MM.1S (cell line): ENCODE measurements at places on chromosomes 7 and 10.

DNA sequence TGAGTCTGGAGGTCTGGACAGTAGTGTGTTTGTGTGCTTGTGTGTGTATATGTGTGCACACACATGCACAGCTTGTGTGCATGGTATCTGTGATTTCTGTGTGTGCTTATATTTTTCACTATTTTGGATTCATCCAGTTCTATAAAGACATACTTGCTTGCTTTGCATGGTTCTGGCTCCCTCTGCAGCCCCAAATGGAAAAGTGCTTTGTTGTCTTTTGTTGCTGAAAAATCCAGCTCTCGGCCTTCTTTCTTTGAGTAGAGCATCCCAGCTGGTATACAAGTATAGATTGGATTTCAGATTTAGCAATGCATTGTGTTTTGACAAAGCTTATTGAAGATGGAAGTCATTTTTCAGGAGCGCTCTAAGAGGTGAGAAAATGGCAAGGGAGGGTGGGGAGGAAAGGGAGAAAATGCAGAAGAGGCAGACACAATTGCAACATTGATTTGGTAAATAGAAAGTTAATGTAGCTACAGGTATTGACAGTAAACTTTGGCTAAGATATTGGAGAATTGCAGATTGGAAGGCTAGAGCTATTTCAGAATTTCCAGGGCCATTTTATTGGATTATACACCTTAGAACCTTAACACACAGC, 333.9 kb downstream of the AUTS2 start:
- H3K27me3 ChIP-seq, result no peaks in the 10 kb centered on the region
- no peak for DNase-seq
- no peak overlapping the region for H3K27ac ChIP-seq
- H3K4me1 ChIP-seq, result no peaks in the 10 kb centered on the region
- H3K36me3 ChIP-seq, result no peaks in the 10 kb centered on the region
- H3K4me3 ChIP-seq, result no peak overlapping the region

DNA sequence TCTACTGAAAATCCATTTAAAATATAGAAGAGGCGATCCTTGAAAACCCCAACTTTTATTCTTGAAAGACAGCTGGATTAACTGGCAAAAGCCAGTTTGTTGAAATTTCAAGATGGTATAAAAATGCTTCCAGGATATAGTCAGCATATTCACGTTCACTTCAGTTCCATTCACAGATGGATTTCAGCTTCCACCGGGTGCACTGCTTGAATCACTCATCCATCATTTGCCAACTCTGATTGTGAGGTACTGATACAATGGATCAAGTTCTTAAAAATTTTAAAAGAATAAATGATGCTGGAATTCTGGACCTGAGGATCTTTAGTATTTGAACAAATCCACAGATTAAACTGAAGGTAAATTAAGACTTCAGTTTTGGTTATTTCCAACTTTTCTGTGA, 2.4 kb downstream of the PURB start:
- H3K36me3 ChIP-seq, result 0 out of 2 replicates have a peak, but pooled peaks cover 9% of the 10 kb centered on the region
- H3K27ac ChIP-seq, result no peak overlapping the region
- no peak overlapping the region for H3K4me3 ChIP-seq
- H3K27me3 ChIP-seq, result no peaks in the 10 kb centered on the region

GRCh38 chr10:104640339-104641186, 527 bp upstream of the SORCS3 start:
- peak overlapping the region; percentile 40 for H3K4me3 ChIP-seq
- DNase-seq, result no peak
- H3K4me1 ChIP-seq, result no peaks in the 10 kb centered on the region
- H3K27ac ChIP-seq, result no peak overlapping the region

DNA sequence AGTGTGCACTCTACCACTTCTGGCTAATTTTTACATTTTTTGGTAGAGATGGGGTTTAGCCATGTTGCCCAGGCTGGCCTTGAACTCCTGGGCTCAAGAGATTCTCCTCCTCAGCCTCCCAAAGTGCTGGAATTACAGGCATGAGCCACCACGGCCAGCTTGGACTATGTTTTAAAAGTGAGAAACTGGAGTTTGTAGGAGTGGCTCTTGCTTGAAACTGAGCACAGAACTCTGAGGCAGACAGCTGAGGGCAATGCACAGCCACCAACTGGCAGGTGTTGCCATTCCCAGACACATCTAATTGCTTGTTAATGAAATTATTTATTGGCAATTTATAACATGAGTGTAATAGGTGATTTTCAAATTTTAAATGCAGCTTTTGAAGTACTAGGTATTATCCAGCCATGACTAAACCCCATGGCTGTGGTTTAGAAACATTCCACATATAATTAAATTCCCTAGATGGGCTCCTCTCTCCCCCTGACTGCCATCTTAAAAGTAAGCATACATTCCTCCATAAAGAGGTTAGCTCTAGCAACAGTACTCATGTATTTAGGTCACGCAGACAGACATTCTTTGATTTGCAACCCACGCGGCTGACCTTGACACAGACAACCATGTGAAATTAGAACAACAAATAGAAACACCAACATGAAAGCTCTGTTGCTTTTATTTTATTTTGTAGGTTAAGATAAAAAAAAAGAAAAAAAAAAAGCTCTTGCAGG, 19.8 kb downstream of the PANK1 start:
- no peaks in the 10 kb centered on the region for H3K4me1 ChIP-seq
- no peak overlapping the region for H3K27ac ChIP-seq
- H3K36me3 ChIP-seq, result no peaks in the 10 kb centered on the region
- DNase-seq, result no peak
- H3K27me3 ChIP-seq, result no peaks in the 10 kb centered on the region

- H3K36me3 ChIP-seq, result no peaks in the 10 kb centered on the region
- peak overlapping the region; percentile 5; the same call in 1 of the 2 replicates for H3K4me3 ChIP-seq
- H3K27me3 ChIP-seq, result no peaks in the 10 kb centered on the region
- H3K4me1 ChIP-seq, result peaks cover 16% of the 10 kb centered on the region
Measured at GRCh38 chr10:30911303-30911863, 120.3 kb downstream of the ZNF438 start.

DNA sequence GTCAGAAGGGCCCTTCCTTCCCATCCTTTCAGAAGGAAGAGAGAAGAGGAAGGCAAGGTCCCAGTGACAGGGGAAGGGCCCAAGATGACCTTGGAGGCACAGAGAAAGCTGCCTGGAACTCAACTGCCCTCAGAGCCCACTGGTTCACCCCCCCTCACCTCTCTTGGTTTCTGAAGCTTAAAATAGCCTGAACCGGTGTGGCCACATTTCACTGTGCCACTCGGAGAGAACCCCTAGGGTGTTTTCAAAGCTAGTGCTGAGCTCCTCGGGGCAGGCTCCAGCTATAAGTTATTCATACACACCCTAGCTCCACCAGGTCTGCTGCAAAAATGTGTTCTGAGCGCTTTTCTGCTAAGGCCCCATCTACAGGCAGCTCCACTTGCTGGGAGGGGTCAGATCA, 60.9 kb upstream of the ADRB1 start:
- H3K27me3 ChIP-seq, result no peaks in the 10 kb centered on the region; the same call in 1 of the 2 replicates
- peak; percentile 92 for DNase-seq
- peak overlapping the region; percentile 33 for H3K4me3 ChIP-seq
- H3K4me1 ChIP-seq, result peaks cover 32% of the 10 kb centered on the region

- H3K27me3 ChIP-seq, result no peaks in the 10 kb centered on the region
- no peaks in the 10 kb centered on the region for H3K4me1 ChIP-seq
- no peaks in the 10 kb centered on the region for H3K36me3 ChIP-seq
- H3K4me3 ChIP-seq, result no peak overlapping the region
- no peak for DNase-seq
Measured at GRCh38 chr7:120486164-120486563, 213.2 kb downstream of the KCND2 start.

DNA sequence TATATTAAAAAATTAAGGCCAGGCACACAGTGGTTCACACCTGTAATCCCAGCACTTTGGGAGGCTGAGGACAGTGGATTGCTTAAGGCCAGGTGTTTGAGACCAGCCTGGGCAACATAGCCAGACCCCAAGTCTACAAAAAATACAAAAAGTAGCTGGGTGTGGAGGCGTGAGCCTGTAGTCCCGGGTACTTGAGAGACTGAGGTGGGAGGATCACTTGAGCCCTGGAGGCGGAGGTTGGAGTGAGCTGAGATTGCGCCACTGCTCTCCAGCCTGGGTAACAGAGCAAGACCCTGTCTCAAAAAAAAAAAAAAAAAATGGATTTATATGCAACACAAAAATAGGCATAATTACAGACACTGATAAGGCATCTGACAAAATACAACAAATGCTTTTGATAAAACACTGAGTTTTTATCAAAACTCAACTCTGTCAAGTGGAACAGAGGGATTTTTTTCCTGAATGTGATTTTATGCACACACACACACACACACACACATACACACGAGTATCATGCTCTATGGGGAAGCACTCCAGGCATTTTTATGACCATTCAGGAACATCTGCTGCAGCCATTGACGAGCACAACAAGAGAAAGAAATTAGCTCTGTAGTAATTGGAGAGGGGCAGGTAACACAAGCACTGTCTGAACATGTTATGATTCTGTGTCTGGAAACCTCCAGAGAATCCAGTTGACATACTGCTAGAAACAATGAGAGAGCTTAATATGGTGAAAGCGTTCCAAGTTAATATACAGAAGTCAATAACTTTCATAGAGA, 193.1 kb downstream of the WDR37 start:
- no peaks in the 10 kb centered on the region for H3K27me3 ChIP-seq
- H3K27ac ChIP-seq, result no peak overlapping the region
- no peak overlapping the region for H3K4me3 ChIP-seq
- no peaks in the 10 kb centered on the region for H3K36me3 ChIP-seq

DNA sequence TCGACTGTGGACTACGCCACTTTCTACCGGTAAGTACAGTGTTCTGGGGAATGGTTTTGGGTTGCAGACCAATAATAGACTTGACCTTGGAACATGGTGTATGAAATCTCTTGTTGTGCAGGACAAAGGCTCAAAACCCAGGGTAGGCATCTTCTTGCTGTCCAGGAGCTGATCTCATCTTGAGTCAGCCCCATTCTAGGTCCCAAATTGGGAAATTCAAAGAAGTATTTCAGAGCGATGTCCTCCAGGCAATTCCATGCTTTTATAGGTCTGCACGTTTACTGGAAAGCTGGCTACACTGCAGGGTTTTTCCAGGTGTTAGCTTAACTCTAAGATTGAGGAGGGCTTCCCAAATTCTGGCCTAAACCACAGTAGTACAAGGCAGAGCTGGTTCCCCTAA, 180.7 kb downstream of the BMPER start:
- DNase-seq, result no peak
- no peaks in the 10 kb centered on the region for H3K27me3 ChIP-seq
- no peak overlapping the region for H3K27ac ChIP-seq
- H3K36me3 ChIP-seq, result no peaks in the 10 kb centered on the region

DNA sequence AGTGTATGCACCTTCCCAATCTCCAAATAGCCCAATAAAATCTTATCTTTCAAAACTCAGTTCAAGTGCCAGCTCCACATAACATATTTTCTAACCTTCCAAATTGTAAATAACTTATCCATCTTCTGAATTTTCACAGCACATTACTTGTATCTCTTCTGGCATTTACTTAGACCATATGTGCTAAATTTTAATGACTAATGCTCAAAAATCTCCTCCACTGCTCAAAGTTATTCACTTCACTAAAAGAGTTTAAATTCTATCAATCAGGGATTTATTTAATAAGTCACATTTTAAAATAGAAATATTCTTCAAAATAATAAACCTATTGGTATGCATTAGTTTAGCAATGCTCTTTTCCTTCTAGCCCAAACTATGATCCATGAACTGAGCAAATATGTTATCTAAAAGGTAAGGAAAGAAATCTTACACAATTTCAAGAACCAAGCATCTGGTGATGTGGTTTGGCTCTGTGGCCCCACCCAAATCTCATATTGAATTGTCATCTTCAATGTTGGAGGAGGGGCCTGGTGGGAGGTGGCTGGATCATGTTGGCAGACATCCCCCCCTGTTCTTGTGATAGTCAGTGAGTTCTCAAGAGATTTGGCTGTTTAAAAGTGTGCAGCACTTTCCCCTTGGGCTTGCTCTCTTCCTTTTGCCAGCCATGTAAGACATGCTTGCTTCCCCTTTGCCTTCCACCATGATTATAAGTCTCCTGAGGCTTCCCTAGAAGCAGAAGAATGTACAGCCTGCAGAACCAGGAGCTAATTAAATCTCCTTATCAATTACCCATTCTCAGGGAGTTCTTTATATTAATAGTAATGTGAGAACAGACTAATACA, 28.1 kb upstream of the GPR22 start:
- no peaks in the 10 kb centered on the region for H3K27me3 ChIP-seq
- no peak overlapping the region for H3K4me3 ChIP-seq
- H3K36me3 ChIP-seq, result no peaks in the 10 kb centered on the region
- no peak overlapping the region for H3K27ac ChIP-seq
- DNase-seq, result no peak
- no peaks in the 10 kb centered on the region for H3K4me1 ChIP-seq
